Calu3 (cell line): ENCODE measurements at places on chromosomes 1 and 21. TPM values are rescaled to one million over a fixed set of nuclear protein-coding genes. Genes with fewer than 3 reads are reported as not detected.
A peak's percentile ranks its signal among the peaks of the same experiment; 100 is the strongest.

RAVER2 gene
- total RNA-seq, result 10.3 and 12.8 TPM in 2 replicates

CYP4A22 gene
- total RNA-seq, result not detected in 2 replicates

ADGRB2 gene
- 1.9 and 2.9 TPM in 2 replicates for total RNA-seq

ALPL gene
- total RNA-seq, result 0.31 and 0.93 TPM in 2 replicates

OR6K3 gene
- total RNA-seq, result not detected in 2 replicates

ETV3L gene
- total RNA-seq, result not detected in 2 replicates

CSDE1 gene
- 333 and 362 TPM in 2 replicates for total RNA-seq

SLC35F3 gene
- 0.54 and 0.66 TPM in 2 replicates for total RNA-seq

CFAP298 gene
- 28.9 and 35.9 TPM in 2 replicates for total RNA-seq

DNA sequence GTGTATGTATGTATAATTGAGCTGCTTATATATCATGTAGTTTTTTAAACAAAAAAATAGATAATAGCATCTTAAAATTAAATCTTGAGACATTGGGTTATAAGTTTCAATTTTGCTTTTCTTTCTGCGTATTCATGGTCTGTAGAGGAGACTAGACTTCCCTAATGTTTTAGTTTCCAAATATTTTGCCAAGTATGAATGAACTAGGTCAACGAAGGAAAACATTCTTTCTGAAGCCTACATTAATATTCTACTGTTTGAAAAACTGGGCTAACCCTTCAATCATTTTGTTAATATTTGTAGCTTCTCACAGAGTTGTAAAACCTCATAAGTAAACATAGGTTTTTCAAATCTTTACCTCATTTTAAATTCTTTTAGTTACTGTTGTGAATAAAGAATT lies 592.7 kb downstream of the USP25 start:
- no peak for DNase-seq
- no peak overlapping the region for H3K4me3 ChIP-seq
- H3K27me3 ChIP-seq, result no peaks in the 10 kb centered on the region
- no peaks in the 10 kb centered on the region for H3K4me1 ChIP-seq
- H3K36me3 ChIP-seq, result no peaks in the 10 kb centered on the region
- H3K27ac ChIP-seq, result no peak overlapping the region

DNA sequence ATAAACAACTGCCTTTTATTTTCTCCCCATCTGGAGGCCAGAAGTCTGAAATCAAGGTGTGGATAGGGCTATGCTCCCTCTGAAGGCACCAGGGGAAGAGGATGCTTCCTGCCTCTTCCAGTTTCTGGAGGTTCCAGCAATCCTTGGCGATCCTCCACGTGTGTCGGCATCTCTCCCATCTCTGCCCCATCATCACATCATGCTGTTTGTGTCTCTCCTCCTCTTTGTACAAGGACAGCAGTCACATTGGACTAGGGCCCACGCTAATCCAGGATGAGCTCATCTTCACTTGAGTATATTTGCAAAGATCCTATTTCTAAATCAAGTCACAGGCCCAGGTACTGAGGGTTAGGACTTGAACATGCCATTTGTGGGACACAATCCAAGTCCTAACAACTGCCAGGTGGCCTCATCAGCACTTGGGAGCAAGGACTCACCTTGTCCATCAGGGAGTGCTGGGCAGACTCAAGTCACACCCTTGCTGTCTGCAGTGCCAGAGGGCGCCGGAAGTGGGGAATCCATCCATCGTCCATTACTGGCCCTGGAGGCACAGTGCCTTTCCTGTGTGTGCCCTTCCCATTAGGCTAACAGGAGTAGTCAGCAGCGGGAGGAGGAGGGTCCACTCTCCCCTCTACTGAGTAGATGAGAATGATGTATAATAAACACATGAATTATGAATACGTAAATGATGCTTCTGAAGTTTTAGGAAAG lies 185.4 kb upstream of the AJAP1 start:
- H3K4me1 ChIP-seq, result no peaks in the 10 kb centered on the region
- no peak overlapping the region for H3K4me3 ChIP-seq
- no peaks in the 10 kb centered on the region for H3K27me3 ChIP-seq

DNA sequence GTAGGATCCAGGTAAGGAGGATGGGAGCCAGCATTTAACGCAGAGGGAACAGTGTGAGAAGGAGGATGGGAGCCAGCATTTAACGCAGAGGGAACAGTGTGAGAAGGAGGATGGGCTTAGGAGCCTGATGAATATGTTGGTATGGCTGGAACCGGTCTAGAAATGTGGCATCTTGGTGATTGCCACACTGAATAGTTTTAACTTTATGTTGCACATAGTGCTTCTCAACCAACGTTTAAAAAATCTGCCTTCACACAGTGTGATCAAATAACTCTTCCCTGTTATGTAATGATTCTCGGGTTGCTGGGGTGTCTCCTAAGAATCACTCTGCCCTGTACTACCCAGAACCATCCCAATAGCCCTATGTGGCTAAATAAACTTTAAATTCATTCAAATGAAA lies 146.9 kb upstream of the DUSP10 start:
- H3K36me3 ChIP-seq, result peaks cover 5% of the 10 kb centered on the region
- no peaks in the 10 kb centered on the region for H3K27me3 ChIP-seq
- H3K4me3 ChIP-seq, result no peak overlapping the region
- DNase-seq, result no peak
- H3K4me1 ChIP-seq, result peaks cover 48% of the 10 kb centered on the region

DNA sequence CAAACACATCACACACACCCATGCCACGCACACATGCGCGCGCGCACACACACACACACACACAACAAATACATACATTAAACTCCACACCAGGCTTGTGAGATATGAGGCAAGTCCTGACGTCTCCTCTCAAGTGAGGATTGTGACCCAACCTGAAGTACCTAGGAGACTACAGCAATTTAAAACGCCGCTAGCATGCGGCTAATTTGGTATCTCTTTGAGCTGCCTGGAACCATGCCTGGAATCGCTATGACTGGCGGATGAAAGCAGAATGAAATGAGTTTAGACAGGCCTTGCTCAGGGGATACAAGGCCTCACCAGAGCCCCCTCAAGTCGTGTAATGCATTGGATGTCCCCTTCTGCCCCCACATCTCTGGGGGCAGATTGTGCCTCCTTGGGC lies 1.6 kb upstream of the RAB7B start:
- peak overlapping the region; percentile 2 for H3K27ac ChIP-seq
- no peaks in the 10 kb centered on the region for H3K27me3 ChIP-seq
- H3K4me1 ChIP-seq, result peaks cover 42% of the 10 kb centered on the region
- no peak for DNase-seq

- H3K4me3 ChIP-seq, result no peak overlapping the region
- no peak overlapping the region for H3K27ac ChIP-seq
- H3K4me1 ChIP-seq, result no peaks in the 10 kb centered on the region
- no peaks in the 10 kb centered on the region for H3K27me3 ChIP-seq
Observed at GRCh38 chr1:220166853-220167252, 72.9 kb downstream of the IARS2 start.

- no peaks in the 10 kb centered on the region for H3K27me3 ChIP-seq
- no peak overlapping the region for H3K27ac ChIP-seq
- H3K4me3 ChIP-seq, result no peak overlapping the region
- H3K36me3 ChIP-seq, result no peaks in the 10 kb centered on the region
- no peak for DNase-seq
- H3K4me1 ChIP-seq, result no peaks in the 10 kb centered on the region
Observed at GRCh38 chr1:43506233-43506632, 24.4 kb upstream of the PTPRF start.

GRCh38 chr1:156471496-156472490 lies 28.8 kb downstream of the MEF2D start:
- peaks cover 78% of the 10 kb centered on the region for H3K36me3 ChIP-seq
- peaks cover 34% of the 10 kb centered on the region for H3K4me1 ChIP-seq
- H3K27me3 ChIP-seq, result no peaks in the 10 kb centered on the region
- DNase-seq, result peak; percentile 93
- peak overlapping the region; percentile 27 for H3K4me3 ChIP-seq

DNA sequence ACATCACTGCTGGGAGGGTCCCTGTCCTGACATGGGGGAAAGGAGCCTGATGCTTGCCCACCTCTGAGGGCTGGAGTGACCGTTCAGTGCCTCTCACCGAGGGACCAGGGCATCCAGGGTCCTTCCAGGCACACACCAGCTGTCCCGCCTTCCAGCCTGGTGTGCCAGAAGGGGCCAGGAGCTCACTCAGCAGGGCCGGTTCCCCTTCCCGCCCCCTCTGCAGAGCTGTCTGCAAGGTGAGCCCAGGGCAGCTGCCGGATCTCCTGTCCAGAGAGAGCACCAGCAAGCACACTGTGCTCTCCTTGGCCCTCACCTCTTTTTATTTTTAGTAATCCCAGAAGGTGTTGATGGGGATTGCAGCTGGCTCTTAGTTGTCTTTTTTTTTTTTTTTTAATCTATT lies 16.9 kb downstream of the H6PD start:
- H3K36me3 ChIP-seq, result peaks cover 5% of the 10 kb centered on the region
- H3K27ac ChIP-seq, result no peak overlapping the region
- no peaks in the 10 kb centered on the region for H3K27me3 ChIP-seq
- DNase-seq, result no peak
- no peaks in the 10 kb centered on the region for H3K4me1 ChIP-seq
- H3K4me3 ChIP-seq, result no peak overlapping the region

DNA sequence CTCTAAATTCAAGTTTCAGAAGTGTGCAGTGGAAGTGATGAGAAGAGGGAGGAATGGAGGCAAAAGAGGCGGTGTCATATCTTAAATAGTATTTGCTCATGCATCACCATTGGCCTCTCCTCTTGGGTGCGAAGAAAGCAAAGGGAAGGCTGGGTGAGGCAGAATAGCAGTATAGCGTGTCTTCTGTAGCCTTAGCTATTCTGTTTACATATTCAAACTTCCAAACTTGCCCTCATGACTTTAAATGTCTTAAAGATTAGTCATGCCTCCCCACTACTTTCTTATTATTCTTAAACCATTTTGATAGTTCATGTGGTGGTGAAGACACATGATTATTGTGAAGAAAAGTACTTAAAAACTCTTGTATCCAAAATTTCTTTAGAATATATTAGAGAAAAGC lies 104.6 kb upstream of the TENT5C start:
- no peak overlapping the region for H3K27ac ChIP-seq
- no peaks in the 10 kb centered on the region for H3K27me3 ChIP-seq
- no peak overlapping the region for H3K4me3 ChIP-seq
- no peaks in the 10 kb centered on the region for H3K4me1 ChIP-seq

- H3K4me3 ChIP-seq, result no peak overlapping the region
- peaks cover 27% of the 10 kb centered on the region for H3K27me3 ChIP-seq
- H3K27ac ChIP-seq, result no peak overlapping the region
- peaks cover 8% of the 10 kb centered on the region for H3K4me1 ChIP-seq
Observed at GRCh38 chr21:42336054-42336453, 14.7 kb downstream of the TFF2 start.

DNA sequence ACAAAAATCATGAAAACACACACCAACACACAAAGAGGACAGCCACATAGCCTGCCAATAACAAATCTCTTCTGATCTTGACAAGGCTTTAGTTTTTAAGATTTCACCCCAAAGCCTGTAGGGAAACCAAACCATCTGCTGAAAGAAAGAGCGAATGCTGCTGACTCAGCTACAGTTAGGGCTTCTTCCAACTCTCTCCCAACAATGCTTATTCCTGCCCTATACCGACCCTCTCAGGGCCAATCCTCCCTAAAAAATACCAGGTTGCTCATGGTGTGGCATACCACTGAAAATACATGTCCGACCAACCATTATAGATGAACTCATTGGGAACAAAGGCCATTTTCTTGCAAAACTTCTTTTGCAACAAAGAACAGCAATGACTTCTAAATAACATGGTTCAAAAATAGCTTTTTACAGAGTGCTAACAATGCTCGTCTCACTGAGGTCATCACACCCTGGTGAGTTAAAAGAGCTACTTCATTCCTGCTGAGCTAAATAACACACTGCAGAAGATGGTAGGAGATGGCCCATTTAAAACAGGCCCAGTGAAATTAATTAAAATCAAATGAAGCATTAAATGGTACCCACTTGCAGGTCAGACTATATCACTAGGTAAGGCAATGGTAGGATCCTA lies 86.1 kb downstream of the KIAA0319L start:
- H3K36me3 ChIP-seq, result peaks cover 12% of the 10 kb centered on the region
- H3K27me3 ChIP-seq, result no peaks in the 10 kb centered on the region
- H3K4me3 ChIP-seq, result no peak overlapping the region
- peaks cover 19% of the 10 kb centered on the region for H3K4me1 ChIP-seq
- DNase-seq, result no peak
- H3K27ac ChIP-seq, result no peak overlapping the region

GRCh38 chr1:196774603-196775002 lies at the start of gene CFHR3:
Gene CFHR3 (plus strand): TSS chr1:196774840. CDS start chr1:196774887, 47 bp downstream.
- H3K27me3 ChIP-seq, result no peaks in the 10 kb centered on the region
- no peak within 1 kb of the TSS for H3K4me3 ChIP-seq
- no peak within 1 kb of the TSS for H3K27ac ChIP-seq
- no peaks in the 10 kb centered on the region for H3K4me1 ChIP-seq
- DNase-seq, result no peak

DNA sequence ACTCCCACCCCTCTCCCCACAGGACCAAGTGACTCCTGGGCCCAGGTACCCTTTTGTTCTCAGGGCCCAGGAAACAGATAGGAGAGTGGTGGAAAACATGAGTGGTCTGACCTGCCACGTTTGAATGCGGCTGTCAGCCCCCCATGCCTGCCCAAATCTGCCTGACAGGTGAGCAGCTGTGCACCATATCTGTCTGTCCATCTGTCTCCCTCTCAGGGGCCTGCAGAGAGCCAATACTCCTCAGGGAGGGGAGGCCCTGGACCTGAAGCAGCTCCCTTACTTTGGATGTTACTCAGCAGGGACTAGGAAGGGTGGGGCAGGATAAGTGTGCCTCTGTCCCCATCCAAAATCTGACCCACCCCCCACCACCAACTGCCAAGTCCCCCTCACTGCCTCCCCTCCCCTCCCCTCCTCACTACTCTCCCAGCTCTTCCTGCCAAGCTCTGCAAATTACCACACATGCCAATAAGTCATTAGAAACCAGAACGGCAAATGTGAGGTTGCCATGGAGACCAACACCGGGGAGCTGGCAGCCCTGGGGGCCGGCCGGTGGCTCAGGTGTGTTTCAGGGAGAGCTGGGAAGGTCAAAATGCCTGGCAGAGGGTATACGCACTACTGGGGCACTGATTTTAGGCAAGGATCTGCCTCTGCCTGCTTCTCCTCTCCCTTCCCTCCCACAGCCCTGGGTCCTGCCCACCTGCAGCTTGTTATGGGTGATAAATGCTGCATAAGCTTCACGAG lies 11.5 kb downstream of the LRRN2 start:
- peaks cover 48% of the 10 kb centered on the region for H3K27me3 ChIP-seq
- no peaks in the 10 kb centered on the region for H3K4me1 ChIP-seq

DNA sequence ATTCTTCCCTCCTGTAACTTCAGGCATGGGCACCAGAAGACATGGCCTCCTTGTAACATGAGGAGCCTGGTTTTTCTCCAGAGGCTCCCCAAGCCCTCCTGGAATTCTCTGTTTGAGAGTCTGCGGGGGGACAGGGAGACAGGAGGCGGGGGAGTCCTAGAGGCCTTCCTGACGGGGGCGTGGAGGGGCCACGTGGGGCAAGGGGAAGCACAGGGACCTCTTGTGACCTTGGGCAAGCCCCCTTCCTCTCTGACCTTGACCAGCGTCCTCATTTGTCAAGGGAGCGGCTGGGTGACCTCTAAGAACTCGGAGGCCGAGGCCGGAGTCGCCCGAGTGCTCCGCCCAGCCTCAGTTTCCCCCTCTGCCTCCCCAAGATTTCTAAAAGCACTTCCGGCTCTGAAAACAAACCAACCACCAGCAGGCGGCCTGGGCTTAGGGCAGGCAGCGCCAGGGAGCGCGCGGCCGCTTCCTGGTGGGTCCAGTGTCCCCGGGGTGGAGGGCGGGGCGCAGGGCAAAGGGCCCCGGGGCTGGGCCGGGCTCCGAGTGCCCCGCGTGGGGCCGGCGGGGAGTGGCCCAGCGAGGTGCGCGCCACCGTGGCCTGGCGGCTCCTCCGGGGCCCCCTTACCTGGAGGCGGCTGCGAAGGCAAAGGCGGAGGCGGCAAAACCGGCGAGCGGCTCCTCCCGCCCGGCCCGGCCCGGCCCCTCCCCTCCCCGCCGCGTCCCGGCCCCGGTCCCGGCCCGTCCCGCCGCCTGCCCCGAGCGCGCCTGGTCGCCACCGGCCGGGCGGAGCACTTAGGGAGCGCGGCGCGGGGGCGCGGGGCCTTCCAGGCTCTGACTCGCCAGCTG lies at the start of gene TMCO4:
TSS of gene TMCO4 (minus strand) at position 687 of the 846 bp plus-strand sequence. CDS start 19,158 bp downstream, outside the sequence.
- peaks cover 4% of the 10 kb centered on the region for H3K36me3 ChIP-seq
- H3K4me3 ChIP-seq, result peak within 1 kb of the TSS; percentile 70
- peak; percentile 68 for DNase-seq
- H3K4me1 ChIP-seq, result peaks cover 16% of the 10 kb centered on the region
- H3K27me3 ChIP-seq, result no peaks in the 10 kb centered on the region
